ENCODE measurements at places on chromosomes 4 and X.

GRCh38 chr4:74540193-74540592 lies 95.3 kb downstream of the AREG start:
- DNase-seq = no peak

GRCh38 chr4:123340381-123340701 lies 56.3 kb upstream of the SPRY1 start:
- DNase-seq = no peak

- no peak for DNase-seq
Observed at GRCh38 chr4:4585012-4585670, 43.3 kb upstream of the STX18 start.

- no peak for DNase-seq
Observed at GRCh38 chrX:30373951-30374350, 64.8 kb upstream of the NR0B1 start.

GRCh38 chr4:11565899-11566298 lies 137.2 kb upstream of the HS3ST1 start:
- no peak for DNase-seq

GRCh38 chr4:44701037-44701436 lies 22.8 kb downstream of the GUF1 start:
- DNase-seq = no peak

DNA sequence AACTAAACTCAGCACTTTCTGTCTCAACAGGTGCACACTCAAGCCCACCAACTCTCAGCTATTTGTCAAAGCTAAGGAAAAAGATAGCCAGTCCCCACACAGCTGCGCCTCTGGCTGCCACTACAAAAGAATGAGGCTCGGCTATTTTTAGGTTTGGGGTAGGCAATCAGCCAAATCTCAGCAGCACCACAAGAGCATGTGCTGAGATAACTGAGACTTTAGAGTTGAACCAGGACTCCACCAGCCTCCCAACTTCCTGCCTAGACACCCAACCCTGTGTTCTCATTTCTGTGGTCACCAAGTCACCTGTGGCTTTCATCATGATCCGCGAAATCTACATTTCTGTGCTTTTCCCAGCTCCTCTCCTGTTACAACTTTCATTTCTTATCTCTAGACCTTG lies 28.0 kb downstream of the DMD start:
- DNase-seq = no peak

GRCh38 chr4:168691631-168692369 lies 194.9 kb downstream of the PALLD start:
- no peak for DNase-seq

DNA sequence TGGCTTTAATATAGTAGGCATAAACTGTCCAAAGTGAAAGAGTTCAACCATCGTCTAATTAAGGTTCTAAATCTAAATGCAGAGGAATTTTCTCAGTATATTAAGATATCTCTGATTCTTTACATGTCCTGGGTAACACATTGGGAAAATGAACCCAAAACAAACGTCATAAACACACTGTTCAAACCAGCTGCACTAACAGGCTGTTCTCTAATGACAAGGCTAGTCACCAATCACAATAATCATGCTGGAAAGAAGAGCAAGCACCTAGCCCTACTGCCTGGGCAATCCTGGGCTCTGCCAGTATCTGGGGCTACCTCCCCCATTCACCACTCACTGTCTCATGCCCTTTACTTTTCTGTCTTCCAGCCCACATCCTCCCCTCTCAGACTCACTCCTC lies 107.9 kb downstream of the EFHC2 start:
- DNase-seq = no peak

DNA sequence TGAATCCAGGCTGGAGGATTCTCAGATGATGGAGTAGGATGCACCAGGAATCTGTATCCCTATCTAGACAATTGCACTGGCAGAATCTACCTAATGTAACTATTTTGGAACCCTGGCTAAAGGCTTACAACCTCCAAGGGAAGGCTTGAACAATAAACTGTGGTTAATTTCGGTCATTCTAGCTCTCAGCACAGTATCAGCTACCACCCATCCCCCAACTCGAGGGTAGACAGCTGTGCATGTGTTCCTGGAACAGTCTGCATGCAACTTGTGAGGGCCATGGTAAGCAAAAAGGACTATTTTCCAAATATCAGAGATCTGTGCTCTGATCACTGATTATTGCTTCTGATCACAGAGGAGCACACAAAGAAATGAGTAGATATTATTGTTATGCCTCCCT lies 34.0 kb downstream of the ELF2 start:
- no peak for DNase-seq

- no peak for DNase-seq
Observed at GRCh38 chr4:2353222-2354107, 65.0 kb downstream of the ZFYVE28 start.

DNA sequence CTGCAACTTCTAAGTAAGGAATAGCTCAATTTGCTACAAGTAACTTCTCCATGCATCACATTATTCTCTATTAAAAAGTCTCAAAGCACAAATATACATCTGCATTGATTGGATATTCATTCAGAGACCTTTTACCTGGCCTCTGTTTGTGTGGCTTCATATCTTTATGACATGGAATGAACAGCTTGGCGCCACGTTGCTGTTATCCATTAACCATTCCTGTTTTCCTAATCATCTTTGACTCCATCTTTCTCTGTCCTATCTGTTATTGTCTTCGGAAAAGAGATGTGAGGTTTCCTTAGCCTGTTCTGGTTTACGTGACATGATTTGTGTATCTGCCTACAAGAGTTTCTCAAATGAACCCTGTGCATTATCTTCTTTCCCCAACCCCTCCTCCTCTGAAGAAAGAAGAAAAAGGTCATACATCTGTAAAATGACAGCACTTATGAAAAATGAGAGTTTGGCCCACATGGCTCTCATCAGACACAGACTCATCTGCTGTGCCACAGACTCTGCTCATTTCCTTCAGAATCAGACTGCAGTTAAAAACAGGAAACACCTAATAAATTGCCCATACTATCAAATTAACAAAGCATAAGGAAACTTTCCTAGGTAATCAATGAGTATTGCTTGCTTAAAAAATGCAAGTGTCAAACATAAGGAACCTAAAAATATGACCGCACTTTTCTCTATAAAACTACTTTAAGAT lies 347.6 kb upstream of the FAM241A start:
- no peak for DNase-seq

GRCh38 chrX:63526863-63527262 lies 175.7 kb upstream of the SPIN4 start:
- no peak for DNase-seq

- DNase-seq = no peak
Observed at GRCh38 chr4:141247430-141247780, 26.7 kb downstream of the ZNF330 start.

- DNase-seq = peak; percentile 75
Observed at GRCh38 chrX:48934581-48935300, 15.9 kb upstream of the PIM2 start.

GRCh38 chr4:71498625-71499024 lies 159.8 kb downstream of the SLC4A4 start:
- DNase-seq = no peak

DNA sequence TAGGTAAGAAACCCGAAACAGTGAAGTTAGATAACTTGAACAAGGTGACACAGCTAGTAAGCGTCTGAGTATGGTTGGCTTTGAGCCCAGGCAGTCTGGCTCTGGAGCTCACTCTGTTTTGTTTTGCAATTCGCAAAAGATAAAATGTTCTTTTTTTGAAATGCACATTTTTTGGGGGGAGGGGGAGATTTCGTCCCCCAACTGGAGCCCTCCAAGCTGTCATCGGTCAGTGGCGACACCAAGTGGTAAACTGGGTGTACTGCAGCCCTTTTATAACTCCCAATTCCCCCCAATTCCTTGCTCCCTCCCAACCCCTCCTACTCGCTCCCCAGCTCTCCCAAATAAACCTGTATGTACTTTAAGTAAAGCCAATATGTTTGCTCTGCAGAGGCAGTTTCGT lies 2.8 kb upstream of the CLCN5 start:
- no peak for DNase-seq

- no peak for DNase-seq
Observed at GRCh38 chr4:55675196-55675793, 39.2 kb upstream of the NMU start.

- no peak for DNase-seq
Observed at GRCh38 chr4:148240241-148240640, 202.0 kb downstream of the NR3C2 start.
